ENCODE measurements at places on chromosomes 12 and 14. TPM values are rescaled to one million over a fixed set of nuclear protein-coding genes. Genes with fewer than 3 reads are reported as not detected.

TCL1B gene
- total RNA-seq: not detected

CCDC196 gene
- total RNA-seq: not detected

NR1H4 gene
- not detected for total RNA-seq

SLC25A21 gene
- total RNA-seq: 0.39 TPM

PIP4K2C gene
- total RNA-seq: 28.2 TPM

CCDC59 gene
- 28.1 TPM for total RNA-seq

SLC24A4 gene
- total RNA-seq: not detected

NANOG gene
- total RNA-seq: not detected

SLC6A13 gene
- total RNA-seq: 0.30 TPM

KDM2B gene
- 34.4 TPM for total RNA-seq

CD4 gene
- 0.26 TPM for total RNA-seq

CCDC38 gene
- total RNA-seq: not detected

Measured in smooth muscle cell of the pulmonary artery (primary cell).